ENCODE measurements at places on chromosomes 3 and 15.

DNA sequence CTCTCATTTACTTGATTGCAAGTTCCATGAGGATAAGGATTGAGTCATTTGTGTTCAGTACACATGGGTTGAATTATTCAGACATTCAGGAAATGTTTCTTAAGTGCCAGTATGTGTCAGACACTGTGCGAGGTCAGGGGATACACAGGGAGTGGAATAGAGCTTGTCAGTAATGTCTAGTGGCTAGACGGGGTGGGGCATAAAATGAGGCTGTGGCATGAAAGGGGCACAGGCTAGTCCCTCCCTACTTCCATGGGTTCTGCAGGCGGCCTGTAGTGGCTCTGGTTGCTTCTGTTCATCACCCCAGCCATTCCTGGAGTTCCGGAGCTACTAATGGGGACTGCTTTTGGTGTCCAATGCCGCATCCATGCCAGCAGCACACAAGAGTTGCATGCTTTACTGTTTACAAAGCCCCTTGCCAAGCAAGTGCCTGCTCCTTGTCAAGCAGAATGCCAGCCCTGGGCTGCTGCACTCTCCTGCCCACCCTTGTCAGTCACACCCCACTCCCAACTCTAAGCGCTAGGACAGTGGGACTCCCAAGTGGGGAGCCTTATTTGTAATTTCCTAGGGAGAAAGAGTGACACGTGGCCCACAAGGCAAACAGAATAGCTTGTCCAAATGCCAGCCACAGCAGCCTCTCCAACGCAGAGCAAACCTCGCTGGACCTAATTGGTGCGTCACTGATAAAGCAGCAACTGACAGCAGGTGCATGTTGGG is 70.8 kb downstream of the RAB11A start:
- peak; percentile 59 for DNase-seq

DNA sequence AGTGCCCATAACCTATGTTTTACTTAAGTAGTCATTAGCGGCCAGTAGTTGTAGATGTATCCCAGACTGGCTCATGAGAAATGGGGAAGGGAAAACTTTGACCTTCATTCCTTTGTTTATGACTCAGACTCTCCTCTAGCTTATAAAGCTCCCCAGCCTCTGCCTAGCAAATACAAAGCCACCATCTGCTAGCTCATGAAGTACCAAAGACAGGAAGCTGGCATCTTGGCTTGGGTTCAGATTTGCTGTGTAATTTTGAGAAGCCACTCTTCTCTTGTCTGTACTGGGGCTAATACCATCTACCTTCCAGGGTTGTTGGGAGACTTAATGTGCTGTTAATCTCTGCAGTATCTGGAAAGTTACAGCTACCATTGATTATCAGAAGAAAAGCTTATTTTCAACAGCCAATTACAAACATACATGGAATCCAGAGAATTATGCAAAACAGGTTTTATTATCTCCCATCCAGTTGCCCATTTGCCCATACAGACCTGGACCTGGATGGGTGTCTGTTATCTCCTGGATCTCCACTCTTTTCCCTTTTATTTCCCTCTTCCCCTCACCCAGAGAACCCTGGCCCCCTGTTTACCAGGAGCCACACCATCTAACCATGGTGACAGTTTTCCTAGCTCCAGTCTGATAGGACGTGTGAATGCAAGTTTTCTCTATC is 153.8 kb downstream of the SEMA6D start:
- DNase-seq, result no peak

DNA sequence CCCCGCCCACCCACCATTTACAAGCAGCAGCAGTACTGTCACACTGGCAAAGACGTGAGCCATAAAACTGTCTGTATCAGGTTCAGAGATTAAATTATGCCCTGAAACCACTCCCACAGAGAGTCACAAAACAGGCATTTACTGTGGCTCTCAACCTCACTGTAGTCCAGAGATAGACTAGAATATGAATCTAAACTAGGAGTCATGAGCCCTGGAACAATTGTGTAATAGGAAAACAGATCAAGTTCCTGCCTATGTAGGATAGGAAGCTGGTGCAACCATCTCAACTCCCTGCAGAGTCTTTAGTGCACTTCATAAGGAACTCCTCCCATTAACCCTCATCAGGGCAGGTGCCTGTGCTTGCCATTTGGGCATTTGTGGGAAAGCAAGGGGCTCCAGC is 61.7 kb downstream of the FAM227B start:
- no peak for DNase-seq

DNA sequence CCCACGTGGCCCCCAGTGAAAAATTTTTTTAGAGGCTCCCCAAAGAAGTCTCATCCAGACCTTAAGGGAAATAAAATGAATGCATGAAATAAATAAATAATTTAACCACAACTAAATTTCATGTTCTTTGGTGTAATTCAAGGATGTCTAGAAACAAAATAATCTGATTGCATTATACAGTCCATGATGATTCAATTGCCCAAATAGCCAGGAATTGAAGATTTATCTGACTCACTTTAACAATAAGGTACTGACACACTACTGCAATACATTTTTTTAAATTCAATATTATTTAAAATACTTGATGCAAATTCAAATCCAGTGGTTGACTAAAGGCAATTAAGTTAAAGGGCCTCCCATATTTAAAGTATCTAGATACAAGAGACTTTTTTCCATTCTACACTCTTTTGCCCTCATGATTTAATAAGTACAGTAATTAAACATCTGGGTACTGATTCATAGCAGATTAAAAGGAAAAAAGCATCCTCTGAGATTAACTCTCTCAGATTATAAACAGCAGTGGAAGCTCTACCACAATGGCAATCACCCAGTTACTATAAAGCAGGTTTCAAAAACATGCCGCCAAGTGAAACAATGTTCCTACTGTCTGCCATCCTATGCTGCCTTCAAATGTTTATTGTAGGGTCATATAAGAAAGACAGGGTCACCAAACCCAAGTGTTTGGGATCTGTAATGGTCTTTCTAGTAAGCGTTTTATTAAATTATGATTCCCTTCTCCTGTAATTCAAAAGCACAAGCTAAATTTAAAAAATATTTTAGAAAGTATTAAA is 9.9 kb downstream of the UQCC5 start:
- no peak for DNase-seq

DNA sequence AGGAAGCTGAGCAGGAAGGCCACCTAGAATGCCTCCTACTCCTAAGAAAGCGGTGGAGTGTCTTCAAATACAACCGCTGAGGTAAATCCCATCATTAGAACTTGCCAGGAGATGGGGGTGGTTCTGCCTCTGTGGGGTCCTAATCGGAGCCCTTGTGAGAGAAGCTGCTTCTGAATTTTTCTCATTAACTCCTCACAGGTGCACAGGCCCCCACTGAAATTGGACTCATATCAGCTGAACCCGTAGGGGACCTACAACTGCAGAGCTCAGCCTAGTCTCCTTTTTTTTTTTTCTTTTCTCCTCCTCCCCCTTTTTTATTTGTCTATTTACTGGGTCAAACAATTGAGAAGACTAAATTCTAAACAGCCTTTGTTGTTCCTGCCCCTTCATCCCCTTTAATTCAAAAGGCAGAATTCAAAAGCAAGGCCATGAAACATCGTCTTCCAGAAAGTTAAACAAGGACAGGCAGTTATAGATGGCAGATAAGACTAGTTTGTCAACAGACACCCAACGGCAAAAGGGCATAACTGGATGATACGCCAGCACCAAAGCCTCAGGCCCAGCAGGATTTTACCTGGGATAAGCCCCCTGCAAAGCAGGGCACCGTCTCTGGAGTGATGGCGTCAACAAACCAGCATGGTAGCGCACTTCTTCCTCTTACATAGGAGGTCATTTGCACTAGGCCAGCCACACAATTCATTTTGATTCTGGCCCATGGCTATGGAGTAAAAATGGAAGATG is 213.7 kb upstream of the HES1 start:
- no peak for DNase-seq

DNA sequence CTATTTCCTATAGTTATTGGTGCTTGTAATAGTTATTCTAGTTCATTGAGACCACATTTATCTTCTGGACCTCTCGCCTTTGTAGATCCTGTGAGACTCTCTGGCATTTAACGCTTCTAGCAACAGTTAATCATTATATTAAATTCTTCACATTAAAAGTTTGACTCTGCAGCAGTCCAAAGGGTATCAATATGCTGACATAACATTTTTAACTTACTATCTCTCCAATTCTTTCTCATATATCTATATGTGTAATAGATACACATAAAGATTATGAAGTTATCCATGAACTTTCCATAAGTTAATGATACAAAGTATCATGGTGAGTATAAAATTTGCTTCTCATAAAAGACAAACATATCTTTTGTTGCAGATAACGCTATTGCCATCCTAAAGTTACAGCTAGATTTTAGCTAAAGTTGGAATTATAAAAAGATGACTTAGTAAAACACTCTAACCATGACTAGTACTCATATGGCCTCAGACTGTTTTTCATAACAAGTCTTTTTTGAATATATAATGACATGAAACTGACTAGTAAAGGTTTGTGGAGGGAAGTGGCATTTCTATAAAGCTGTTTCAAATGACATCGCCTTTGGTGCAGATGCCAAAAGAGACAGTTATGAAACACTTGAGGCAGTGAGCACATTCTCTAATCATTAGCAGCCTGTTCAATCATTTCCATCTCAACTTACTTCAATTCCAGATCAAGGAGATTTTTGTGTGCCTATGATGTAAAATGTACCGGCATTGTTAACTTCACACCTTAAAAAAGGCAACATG is 379.3 kb upstream of the CBLB start:
- DNase-seq, result no peak

DNA sequence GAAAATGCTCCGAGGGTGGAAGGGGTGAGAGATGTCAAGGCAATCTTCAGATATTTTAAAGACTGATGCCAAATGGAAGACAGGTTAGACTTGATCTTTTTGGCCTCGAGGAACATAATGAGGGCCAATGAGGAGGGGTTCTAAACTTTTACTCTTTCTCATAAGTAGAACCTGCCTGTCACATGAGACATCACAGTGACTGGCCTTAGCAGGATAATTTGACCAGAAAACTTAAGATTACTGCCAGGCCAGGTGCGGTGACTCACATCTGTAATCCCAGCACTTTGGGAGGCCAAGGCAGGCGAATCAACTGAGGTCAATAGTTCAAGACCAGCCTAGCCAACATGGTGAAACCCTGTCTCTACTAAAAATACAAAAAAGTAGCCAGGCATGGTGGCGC is 12.2 kb downstream of the TM4SF4 start:
- DNase-seq, result no peak

DNA sequence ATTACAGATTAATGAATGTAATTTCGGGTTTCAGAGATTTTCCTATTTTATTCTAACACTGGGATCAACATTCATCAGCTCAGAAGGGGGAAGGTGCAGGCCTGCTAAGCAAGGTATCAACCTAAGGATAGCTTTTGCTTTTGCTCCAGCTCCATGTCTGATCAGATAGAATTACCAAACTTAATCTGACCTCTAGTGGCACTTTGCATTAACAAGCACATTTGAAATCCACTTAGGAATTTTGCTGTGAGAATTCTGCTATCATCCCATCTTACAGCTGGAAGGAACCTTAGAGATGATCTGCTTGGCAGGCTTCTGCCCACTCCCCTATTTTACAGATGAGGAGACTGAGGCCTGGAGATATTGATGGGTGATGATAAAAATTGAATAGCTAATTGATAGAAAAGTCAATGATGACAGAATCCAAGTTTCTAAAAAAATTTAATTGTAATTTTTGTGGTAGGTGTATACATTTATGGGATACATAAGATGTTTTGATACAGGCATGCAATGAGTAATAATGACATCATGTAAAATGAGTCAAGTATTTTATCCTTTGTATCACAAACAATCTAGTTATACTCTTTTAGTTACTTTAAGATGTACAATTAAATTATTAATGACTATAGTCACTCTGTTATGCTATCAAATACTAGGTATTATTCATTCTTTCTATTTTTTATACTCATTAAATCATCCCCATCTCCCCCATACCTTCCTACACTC is 209.2 kb upstream of the ZPLD1 start:
- DNase-seq, result no peak

- DNase-seq, result no peak
These were observed 188.1 kb downstream of the XXYLT1 start for GRCh38 chr3:195082811-195083210.

DNA sequence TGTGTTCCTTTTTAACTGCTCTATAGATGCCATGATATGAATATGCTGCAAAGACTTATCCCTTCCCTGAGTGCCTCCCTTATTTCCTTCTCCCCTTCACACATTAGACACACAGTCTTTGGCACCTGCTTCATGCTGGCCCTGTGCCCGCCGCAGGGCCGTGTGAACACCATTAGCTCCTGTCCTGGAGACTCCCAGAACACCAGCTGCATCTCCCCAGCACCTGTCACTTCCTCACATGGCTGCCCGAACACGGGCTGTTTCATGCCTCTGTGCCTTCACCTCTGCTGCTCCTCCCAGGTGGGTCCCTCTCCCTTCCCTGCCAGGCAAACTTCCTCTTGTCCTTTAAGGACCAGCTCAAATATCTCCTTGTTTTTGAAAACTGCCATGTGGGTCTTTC is 40.5 kb upstream of the SEC13 start:
- no peak for DNase-seq

GRCh38 chr3:109926376-109926775 is 589.0 kb upstream of the DPPA4 start:
- no peak for DNase-seq

- no peak for DNase-seq
These were observed 11.9 kb upstream of the TF start for GRCh38 chr3:133734305-133734704.

GRCh38 chr3:192409838-192410683 is 317.3 kb downstream of the FGF12 start:
- DNase-seq, result peak; percentile 19

GRCh38 chr3:196197524-196197923 is 13.7 kb downstream of the ZDHHC19 start:
- no peak for DNase-seq

GRCh38 chr3:157166561-157166960 is 6.6 kb upstream of the CCNL1 start:
- no peak for DNase-seq

DNA sequence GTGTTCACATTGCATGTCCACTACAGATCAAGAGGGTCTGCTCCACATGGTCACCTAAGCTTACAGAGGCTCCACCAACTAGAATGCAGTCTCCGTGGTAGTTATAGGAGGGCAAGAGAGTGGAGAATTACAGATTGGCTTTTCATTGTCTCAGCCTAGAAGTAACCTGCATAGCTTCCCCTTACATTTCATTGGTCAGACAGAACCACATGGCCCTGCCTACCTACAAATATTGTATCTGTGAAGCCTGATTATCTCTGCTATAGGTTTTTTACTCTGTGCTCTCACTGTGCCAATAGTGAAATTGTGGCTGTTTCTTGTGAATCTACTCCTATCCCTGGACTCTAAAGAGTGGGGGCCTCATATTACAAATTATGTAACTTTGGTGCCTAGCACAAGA is 2.5 kb upstream of the TLNRD1 start:
- DNase-seq, result no peak

Data from right cardiac atrium (tissue), 5 donors.